ENCODE measurements at places on chromosomes 5 and 9. TPM values are rescaled to one million over a fixed set of nuclear protein-coding genes. Genes with fewer than 3 reads are reported as not detected.

DNA sequence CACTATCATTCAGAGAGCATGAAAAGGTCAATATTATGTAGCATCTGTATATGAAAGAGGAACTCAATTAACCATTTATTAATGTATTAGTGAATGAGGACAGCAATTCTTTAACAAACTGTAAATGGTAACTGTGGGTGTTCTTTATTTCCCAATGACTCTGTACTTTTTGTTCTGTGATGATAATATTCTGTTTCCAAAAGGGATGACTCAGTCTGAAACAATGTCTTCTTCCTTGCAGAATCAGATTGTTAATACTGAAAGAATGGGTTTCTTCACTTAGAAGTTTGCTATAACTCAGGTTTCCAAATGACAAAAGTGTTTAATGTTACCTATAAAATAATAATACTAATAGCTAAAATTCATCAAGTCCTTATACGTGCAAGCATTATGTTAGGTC lies 1518.7 kb upstream of the WWC1 start:
- DNase-seq: no peak

DNA sequence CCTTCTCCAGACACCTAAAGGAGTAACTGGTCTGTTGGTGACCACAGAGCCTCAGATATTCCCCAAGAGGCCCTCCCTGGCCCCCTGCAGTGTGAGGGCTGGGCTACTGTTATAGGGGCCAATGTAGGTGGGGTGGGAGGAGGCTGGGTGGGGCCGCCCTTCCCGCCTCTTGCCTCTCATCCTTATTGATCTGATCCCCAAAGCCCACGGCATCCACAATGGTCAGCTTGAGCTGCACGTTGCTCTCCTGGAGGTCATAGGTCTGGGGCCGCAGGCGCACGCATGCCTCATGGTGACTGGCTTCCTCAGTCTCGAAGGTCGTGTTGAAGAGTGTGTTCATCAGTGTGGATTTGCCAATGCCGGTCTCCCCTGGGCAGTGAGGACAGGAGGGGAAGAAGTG lies 13.0 kb downstream of the SEPTIN8 start:
- DNase-seq: no peak

DNA sequence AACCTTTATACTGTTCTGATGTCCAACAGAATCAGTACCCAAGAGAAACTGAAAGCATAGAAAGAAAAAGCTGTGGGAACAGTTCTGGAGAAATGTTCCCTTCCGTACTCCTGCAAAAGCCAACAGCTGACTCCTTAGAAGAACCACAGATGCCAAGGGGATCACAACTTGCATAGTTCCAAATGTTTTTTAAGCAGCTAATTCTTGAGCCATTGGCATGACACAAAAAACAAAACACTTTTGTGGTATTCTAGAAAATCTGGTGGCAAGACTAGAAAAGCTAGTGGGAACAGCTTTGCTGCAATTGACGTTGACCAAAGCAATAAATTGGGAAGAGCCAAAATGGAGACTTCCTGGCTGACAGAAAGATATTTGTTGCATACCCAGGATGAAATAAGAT lies 189.9 kb downstream of the ARL15 start:
- DNase-seq: no peak

DNA sequence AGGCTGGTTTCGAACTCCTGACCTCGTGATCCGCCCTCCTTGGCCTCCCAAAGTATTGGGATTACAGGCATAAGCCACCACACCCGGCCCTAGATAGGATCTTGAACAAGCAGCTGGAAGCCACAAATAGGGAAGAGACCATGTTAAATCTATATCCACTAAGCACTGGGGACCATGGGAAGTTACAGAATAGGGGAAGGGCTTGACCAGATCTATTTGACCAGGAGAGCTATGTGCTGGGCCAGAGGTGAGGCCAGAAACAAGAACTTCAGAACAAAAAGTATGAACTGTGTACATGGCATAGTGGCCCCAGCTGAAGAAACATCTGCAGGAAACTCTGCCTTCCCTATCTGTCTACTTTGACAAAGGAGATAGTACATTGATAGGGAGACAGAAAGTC lies 10.8 kb downstream of the KLF4 start:
- no peak for DNase-seq

GRCh38 chr5:127111112-127111511 lies 37.8 kb upstream of the C5orf63 start:
- no peak for DNase-seq

DNA sequence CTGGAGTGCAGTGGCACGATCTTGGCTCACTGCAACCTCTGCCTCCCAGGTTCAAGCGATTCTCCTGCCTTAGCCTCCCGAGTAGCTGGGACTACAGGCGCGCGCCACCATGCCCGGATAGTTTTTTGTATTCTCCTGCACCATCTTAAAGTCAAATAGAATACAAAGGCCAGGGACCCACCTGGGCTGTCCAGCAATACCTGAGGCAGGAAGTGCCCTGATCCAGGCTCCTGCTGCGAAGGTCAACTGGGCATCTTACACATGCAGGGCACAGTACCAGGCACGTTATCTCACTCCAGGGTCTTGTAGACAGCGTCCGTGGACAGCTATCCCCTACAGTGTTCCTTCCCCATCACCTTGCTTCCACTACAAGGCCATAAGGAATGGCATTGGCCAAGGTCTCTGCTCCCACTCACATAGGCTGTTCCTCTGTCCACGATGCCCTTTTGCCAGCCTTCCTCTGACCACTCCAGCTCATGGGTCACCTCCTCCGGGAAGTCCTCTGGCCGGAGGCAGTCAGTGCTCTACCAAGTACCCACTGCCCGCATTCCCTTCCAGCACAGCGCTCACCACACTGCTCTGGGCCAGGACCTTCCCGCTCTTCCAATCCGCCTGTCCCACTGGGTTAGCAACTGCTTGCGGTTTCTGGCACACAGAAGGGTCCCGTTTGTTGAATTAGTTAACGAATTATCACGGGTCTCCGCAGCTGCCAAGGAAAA lies 978 bp downstream of the P4HA2 start:
- DNase-seq: peak; percentile 50

DNA sequence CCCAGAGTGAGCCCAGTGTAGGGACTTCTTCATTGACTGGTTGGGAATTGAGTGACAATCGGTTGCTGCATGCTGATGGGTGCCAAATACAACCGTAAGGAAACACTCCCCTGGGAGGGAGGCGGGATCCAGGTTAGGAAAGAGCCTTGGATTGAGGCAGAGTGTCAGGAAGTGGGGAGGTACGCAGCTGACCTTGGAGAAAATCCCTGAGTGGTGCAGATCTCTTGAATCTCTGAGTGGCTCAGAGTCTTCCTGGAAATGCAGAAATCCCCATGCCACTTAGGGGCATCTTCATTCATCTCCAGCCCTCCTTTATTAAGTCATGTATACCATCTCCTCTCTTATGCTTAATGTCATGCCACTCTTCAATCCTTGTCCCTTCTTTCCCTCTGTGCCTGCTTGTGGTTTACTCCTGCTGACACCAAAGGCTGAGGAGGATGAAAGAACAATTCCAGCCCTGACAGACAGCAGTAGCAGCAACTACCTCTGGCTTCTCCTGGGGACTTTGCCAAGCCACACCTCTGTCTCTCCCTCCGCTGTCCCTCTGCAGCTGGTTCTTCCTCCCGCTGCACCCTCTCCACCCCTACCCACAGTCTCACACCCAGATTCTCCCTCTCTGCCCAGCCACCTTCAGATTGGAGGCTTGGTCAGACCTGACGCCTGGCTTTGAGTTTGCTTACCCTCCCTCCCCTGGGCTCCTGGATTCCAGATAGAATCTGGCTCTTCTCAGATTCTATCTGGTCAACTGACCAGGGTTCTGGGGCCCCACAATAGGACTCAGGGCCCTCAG lies 14.1 kb upstream of the LCP2 start:
- no peak for DNase-seq

DNA sequence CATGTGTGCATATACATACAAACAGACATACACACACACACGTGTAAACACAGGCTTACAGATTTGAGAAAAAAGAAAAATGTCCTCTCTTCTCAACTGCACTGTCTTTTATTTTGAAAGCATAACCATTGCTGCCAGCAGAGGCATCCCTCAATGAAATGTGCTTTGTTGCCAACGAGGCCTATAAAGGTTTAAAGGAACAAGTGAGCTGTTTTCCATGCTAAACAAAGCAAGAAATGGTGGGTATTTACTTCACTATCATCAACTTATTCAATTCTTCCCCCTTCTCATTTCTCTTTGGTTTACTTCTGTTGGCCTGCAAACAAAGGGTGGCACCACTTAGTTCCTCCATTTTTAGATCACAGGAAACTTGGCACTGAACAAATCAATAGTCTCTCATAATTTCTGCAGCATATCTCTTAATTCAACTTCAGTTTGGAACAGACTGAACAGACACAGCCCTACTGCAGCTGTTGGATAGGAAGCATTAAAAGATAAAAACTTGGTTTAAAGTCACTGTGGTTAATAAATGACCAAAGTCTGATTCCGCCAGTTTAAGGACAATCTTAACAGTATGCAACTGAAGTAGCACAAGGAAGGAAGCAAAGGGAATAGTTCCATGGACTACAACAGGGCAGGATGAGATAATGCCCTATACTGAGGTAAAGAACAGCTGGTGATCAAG lies 21.7 kb downstream of the TTC33 start:
- no peak for DNase-seq

GRCh38 chr5:19169426-19169825 lies 818.6 kb downstream of the CDH18 start:
- no peak for DNase-seq

- DNase-seq: no peak
Observed at GRCh38 chr5:421287-421880, 21.6 kb upstream of the EXOC3 start.

- DNase-seq: no peak
Observed at GRCh38 chr5:71910741-71911140, 191.7 kb downstream of the CARTPT start.

- DNase-seq: no peak
Observed at GRCh38 chr5:167296661-167297060, 994.8 kb upstream of the WWC1 start.

- peak; percentile 23 for DNase-seq
Observed at GRCh38 chr5:160480652-160481051, 59.0 kb downstream of the PTTG1 start.

Gene PCDHB11
- total RNA-seq: 1.0 TPM

Gene IL3
- not detected for total RNA-seq

Gene HRH2
- total RNA-seq: not detected
